ENCODE measurements at places on chromosomes 1 and 21.

DNA sequence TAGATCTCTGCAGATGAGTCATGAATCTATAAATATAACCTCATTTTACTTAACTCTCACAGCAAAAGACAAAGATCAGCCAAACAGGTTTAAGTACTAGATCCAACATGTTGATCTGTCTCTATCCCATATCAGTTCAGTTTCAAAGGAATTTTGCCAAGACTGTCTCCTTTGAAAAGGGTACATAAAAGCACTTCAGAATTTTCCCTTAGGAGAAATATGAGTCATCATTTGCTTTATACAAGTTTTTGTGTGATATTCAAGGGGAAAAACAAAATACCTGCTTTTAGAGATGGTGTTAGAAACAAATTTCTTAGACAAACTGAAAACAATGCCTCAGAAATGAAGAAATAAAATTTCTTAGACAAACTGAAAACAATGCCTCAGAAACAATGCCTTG, 73.5 kb upstream of the LRRC7 start:
- no peak for DNase-seq

GRCh38 chr1:53337499-53337898, 9.6 kb upstream of the LRP8 start:
- DNase-seq = no peak

- no peak for DNase-seq
Measured at GRCh38 chr1:43269627-43270375, at the start of gene TMEM125. Gene TMEM125, plus strand, starts transcription at chr1:43269983. Its CDS starts 2,740 bp downstream, at chr1:43272723.

GRCh38 chr21:27569091-27569490, 602.2 kb upstream of the ADAMTS5 start:
- peak; percentile 61 for DNase-seq

GRCh38 chr1:89298461-89298860, 25.8 kb upstream of the GBP5 start:
- no peak for DNase-seq

Measured in HS-27A (cell line).